GM13976 (cell line): ENCODE measurements at places on chromosomes 7 and 10.
A peak's percentile ranks its signal among the peaks of the same experiment; 100 is the strongest.

DNA sequence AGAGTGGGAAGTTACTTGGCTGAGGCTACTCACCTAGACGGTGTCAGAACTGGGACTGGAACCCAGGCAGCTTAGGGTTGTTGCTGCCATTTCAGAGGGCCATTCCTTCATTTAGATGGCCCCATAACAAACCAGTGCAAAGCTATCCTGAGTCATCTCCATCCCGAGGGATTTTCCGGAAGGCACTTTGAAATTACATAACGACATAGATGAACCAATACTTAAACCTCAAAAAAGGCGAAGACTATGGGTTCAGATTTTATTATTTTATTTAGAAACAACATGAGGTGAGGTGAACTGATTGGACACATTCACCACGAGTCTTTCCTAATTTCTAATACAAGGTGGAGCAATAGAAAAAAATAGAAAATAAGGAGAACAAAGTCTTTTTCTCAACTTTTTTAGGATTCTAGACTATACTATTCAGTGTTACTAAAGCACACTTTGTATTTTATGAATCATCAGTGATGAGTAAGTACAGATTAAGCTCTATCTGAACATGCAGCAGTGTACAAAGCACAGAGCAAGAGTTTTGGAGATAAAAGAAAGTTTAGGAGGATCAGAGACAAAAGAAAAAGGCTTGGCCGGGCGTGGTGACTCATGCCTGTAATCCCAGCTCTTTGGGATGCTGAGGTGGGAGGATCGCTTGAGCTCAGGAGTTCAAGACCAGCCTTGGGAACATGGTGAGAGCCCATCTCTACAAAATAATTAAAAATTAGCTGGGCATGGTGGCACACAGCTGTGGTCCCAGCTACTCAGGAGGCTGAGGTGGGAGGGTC is 79.5 kb upstream of the SVIL start:
- DNase-seq, result no peak

DNA sequence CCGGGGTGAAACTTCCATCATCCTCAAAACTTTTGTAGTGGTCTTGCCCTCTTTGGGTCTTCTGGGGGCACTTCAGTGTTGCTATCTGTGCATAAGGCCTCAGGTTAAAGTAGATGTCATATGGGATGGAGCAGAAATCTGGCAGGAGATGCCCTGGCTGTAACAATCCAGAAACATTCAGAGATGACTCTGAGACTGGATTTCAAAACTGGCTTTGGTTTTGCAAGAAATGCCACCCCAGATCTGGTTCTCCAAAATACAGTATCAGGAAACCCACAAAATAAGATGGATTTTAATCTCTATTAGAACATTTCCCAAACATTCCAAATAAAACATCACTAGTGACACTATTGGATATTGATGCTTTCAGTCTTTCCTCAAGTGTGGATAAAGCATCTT is 191.5 kb downstream of the REEP3 start:
- no peak for DNase-seq

DNA sequence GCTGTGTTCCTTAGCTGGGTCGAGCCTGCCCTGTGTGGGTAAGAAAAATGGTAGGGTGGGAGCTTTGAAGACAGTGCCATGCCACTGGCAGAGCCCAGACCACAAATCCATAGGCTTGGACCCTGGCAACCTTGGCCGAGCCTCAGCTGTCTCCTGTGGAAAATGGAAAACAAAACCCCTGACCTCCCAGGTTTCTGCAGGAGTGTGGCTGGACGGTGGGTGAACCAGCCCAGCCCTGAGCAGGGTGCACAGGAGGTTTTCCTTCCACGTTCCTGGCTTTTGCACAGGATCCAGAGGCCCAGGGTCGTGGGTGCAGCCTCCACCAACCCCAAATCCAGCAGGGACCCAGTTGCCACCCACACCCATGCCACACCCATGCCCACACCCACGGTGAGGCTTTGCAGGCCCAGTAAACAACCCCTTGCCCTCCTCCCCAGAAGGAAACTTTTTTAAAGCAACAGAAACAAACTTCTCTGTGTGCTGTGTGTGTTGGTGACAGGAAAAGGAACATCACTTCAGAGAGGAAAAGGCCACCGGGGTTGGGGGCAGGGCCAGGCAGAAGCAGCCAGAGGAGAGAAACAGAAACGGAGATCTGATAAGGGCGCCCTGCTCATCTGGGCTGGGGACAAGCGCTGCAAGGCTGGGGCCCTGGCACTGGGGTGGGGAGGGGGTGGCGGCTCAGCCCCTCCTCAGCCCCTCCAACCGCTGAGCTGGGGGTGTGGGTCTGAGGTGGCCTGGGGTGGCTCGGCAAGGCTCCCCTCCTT is 20.7 kb upstream of the ZMIZ1 start:
- no peak for DNase-seq

GRCh38 chr7:139362302-139362701 is 2.6 kb downstream of the LUC7L2 start:
- no peak for DNase-seq

- peak; percentile 2 for DNase-seq
Measured at GRCh38 chr7:5177060-5177459, 13.0 kb upstream of the WIPI2 start.

- DNase-seq, result no peak
Measured at GRCh38 chr10:75502838-75503237, 71.4 kb downstream of the LRMDA start.

DNA sequence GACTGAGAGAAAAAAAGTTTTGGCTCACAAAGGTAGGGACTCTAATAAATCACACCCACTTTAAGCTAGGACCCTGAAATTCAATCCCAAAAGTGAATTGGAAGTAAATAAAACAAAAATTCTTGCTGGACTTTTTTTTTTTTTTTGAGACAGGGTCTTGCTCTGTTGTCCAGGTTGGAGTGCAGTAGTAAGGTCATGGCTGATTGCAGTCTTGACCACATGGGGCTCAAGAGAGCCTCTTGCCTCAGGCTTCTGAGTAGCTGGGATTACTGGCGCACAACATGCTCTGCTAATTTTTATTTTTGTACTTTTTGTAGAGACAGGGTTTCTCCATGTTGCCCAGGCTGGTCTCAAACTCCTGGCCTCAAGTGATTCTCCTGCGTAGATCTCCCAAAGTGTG is 5.0 kb upstream of the LUC7L2 start:
- no peak for DNase-seq

GRCh38 chr10:70575486-70575873 is 27.1 kb downstream of the PRF1 start:
- DNase-seq, result no peak

GRCh38 chr7:101565601-101566209 is 63.4 kb downstream of the MYL10 start:
- peak; percentile 3 for DNase-seq

DNA sequence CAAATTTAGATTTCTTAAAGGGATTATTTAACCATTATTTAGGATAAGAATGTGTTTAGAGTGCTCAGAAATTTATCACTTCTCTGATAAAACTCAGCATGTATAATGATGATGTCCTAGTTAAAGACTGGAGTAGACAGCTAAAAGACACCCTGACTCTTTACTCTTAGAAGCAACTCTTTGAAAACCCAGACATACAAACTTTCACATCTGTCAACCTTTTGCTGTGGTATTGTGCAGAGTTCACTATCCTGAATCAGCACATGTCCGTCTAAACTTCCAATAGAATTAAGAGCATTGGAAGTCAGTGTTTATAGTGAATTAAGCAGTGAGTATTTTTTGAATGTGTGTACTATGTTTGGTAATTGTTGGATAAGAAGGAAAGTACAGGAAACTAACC is 24.9 kb downstream of the ZNRF2 start:
- DNase-seq, result no peak

- no peak for DNase-seq
Measured at GRCh38 chr7:143130541-143130940, 1.3 kb upstream of the PIP start.

GRCh38 chr7:70033226-70033625 is 435.0 kb downstream of the AUTS2 start:
- no peak for DNase-seq
